ENCODE measurements at places on chromosomes 3 and 15.

- no peak for DNase-seq
These were observed 50.2 kb downstream of the CPN2 start for GRCh38 chr3:194300936-194301335.

- DNase-seq, result no peak
These were observed 56.8 kb downstream of the PHLDB2 start for GRCh38 chr3:111915905-111916304.

DNA sequence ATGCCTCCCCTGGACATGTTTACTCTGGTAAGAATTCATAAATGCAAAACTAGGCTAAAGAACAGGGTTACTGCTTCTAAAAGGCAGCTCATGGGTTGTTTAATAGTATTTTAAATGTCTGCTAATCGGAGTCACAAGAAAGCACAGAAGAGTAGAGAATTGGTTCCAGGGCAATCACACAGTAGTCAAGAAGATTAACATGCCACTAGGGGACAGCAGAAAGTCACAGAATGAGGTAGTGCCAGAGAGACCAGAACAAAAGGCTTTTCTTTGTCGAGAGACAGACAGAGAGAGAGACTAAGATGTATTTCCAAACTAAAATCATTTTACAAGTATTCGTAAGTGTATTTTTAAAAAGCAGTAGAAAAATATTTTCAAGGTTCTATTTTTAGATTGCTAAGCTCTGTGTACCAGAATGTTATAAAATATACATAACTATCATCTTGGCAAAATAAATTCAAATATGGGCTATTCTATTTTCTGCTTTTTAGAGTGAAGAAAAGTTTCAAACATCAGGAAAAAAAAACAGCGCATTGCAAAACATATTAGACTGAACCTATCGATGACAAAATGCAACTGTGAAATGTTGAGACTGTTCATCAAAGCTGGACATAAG is 78.3 kb upstream of the CDIN1 start:
- DNase-seq, result peak; percentile 11

DNA sequence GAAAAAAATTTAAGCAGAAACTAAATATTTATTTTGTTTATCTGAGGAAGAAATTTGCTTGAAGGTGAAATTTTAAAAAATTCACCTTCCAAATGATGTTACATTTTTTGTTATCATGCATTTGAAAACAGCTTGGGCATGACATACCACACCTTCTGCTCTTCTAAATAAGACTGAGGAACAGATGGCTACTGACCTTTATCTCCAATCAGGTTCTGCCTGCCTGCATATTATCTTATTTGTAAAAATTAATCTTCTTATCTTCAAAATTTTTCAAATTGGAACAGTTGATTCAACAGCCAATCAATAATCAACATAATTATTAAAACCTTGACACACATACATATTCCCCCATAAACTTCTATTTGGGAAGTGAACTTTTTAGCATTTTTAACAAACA is 641.8 kb upstream of the ZNF385D start:
- no peak for DNase-seq

GRCh38 chr3:132346841-132347736 is 29.9 kb downstream of the ACP3 start:
- no peak for DNase-seq

DNA sequence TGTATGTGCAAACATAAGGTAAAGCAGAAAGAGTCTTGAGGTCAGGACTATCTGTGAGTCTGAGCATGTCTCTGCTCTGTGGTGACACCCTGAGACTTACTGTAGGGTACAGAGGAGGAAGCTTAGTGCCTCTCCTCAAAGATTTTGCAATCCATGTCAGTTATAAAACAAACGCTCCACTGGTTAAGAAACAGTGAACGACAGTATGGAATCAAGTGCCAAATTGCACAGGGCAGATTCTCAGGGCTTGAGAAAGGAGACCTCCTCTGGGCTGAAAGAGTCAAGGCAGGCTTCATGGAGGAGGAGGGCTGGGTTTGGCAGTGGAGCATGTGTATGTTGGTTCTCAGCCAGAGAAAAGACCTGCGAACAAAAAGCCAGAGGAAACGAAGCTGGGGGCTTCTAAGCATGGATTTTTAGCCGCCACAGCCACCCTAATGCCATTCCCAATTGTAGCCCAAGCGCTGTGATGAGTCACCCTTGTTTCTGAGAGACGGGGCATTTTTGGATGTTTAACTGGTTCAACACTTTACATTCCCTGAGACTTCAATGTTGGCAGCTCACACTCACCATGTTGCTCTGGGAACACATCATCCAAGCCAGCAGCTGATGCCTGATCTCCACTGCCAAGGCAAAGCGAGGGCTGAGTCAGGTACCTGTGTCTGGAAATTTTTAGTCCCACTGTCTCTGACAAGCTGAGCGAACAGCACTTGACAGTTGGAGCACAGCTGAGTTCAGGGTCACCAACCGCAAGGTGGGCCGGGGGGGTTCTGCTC is 3.4 kb upstream of the DGKG start:
- no peak for DNase-seq

DNA sequence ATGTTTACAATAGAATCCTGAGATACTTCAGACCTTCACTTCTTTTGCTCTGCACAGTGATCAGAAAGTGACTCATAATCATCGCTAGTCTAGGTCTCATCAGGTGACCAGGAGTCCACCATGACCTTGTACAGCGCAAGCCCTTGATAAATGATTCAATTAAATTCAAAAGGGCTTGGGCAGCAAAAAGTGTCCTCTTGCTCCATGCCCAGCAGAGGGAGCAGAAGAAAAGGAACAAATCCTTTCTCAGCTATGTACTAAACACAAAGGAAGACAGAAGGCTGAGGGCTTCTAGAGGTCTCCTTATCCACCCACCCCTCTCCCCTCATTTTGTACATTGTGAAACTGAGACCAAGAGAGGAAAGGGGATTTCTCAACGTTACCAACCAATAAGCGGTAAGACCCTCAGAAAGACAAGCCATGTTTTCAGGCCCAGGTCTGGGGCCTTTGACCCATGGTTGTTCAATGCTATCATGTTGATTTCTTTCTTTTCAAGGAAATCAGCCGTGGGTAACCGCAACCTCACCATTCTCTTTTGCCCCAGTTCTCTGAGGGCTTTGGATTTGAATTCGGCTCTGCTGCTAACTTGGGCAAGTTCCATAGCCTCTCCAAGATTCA is 74.8 kb downstream of the AQP9 start:
- no peak for DNase-seq

- no peak for DNase-seq
These were observed 40.2 kb downstream of the DPH6 start for GRCh38 chr15:35505809-35506208.

GRCh38 chr15:91881569-91882297 is 28.2 kb downstream of the SLCO3A1 start:
- DNase-seq, result no peak

- DNase-seq, result no peak
These were observed 16.3 kb downstream of the RGMA start for GRCh38 chr15:93072411-93073394.

GRCh38 chr15:68601206-68602197 is 22.7 kb downstream of the CORO2B start:
- no peak for DNase-seq

DNA sequence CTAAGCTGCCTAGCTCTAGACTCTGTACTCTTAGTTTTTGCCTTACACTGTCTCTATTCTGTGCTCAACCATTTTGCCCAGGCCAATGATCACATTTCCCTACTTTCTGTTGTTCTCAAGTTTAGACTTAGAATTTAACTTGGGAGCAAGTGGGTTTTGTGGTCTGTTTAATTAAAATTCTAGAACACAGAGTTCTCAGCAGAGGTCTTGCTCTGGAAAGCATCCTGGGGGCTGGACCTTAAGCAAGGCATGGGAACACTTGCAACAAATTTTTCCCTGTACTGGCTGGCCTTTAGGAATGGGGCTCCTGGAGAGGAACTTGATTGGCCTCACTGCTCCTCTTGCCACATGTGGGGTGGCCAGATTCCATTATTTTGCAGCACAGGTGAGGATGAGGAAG is 236.3 kb upstream of the LRTM1 start:
- no peak for DNase-seq

DNA sequence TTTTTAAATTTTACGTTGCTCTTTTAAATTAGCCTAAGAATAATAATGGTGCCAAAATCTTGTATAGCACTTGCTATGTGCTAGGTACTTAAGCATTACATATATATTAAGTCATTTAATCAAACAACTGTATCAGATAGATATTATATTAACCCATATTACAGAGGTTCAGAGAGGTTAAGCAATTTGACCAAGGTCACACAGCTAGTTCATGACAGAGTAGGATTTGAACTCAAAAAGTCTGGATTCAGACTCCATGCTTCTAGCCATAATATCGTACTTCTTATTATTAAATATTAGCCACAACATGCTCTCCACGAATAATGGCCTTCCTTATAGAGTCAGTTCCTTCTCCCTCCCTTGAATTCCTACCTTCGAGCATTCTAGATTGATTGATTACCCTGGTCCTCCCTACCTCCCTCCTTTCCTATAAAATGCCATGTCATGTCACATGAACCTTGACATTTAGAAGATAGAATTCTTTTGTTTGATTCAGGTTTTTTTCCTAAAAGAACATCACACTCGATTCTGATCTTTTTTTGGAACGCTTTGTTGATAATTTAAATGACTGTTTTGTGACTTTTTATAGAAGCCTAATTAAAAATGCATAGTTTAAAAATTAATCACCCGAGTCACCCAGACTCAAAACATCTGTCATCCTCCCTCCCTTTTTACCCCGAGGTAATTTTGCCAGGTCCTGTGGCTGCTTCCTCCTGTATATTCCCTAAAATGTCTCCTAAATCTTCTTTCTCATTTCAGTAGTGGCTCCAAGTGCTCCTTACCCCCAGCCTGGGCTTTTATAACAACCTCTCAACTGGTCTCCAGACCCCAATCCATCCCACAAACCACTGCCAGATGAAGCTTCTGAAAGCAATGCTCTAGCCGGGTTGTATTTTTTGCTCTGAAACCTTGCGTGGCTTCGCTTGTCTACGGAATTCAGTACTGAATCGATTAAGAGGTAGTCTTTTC is 8.5 kb upstream of the PSMD6 start:
- DNase-seq, result no peak

GRCh38 chr3:156563900-156564682 is 9.2 kb upstream of the SSR3 start:
- DNase-seq, result no peak

DNA sequence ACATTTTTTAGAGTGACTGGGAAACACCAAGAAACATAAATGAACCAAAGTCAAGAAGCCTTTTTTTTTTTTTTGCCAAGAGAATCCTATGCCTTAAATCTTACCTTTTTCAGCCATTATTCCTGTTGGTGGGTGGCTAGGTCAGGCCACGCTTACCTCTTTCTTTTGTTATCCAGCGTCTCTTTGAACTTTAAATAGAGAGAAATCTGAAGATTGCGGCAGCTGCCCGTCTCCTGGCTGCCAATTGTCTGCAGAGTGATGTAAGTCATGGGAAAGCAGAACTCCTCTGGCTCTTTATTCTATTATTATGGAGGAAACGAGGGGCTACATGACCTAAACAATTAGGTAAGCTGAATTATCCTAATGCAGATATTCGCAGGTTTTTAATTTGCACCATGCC is at the start of gene STRIT1:
Gene STRIT1, minus strand, starts transcription at position 168 of the 400 bp plus-strand sequence.
- DNase-seq, result no peak

DNA sequence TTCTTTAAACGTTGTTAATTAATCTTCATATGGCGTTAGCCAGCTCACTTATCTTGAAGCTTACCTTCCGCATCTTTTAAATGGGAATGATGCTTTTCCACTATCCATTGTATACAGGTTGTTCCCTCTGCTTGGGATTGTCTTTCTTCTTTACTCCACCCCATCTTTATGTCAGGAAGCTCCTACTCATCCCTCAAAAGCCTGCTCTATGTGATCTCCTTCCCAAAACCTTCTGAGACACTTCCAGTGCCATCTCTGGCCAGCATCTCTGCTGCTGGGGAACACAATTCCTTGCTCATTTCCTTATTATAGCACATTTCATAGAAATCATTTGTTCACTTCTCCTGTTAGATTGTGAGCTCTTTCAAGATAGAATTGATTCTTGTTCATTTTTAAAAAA is 4.3 kb downstream of the RASA2 start:
- no peak for DNase-seq

GRCh38 chr3:190830031-190830430 is 32.5 kb downstream of the GMNC start:
- DNase-seq, result no peak

GRCh38 chr15:63874616-63875015 is 40.9 kb upstream of the HERC1 start:
- DNase-seq, result no peak

DNA sequence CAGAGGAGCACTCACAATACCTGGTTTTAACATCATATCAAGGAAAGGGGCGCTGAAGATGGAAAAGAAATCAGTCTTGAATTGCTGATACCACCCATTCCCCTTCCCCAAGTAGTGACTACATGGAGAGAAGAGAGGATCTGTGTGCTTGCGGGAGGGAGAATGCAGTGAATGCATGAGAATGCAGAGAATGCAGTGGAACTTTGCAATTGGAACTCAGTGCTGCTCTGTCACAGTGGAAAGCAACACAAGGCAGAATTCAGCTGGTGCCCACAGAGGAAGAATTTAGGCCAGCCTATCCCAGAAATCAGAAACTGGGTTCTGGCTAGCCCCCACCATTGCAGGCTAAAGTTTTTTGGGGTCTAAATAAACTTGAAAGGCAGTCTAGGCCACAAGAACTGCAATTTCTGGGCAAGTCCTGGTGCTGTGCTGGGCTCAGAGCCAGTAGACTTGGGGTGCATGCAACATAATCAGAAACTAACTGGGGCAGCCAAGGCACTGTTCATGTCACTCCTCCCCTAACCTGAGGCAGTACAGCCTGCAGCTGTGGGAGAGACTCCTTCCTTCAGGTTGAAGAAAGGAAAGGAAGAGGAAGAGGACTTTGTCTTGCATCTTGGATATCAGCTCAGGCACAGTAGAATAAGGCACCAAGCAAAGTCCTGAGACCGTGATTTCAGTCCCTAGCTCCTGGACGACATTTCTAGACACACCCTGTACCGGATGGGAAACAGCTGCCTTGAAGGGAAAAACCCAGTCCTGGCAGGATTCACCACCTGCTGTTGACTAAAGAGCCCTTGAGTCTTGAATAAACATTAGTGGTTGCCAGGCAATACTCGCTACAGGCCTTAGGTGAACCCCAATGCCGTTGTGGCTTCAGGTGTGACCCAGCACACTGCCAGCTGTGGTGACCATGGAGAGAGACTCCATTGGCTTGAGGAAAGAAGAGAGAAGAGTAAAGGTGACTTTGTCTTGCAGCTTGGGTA is 329.3 kb downstream of the TBL1XR1 start:
- DNase-seq, result no peak

DNA sequence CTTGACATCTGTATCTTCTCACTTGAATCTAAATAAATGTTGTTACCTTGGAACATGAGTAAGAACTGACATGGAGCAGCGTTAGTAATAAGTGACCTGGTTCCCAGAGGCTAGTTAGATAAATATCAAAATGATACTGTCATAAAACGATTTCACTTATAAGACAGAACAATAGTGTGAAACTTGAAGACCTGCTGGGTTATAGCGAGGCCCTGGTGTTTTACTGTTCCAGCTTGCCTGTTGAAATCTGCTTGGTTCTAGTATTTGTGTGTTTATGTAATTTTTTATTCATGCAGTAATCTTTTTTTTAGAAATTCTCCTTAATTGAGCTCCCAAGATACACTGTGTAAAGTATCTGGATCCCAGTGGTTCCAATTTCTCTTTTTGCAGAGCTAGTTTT is 129.4 kb downstream of the CACNA2D3 start:
- DNase-seq, result no peak

GRCh38 chr15:81914734-81915256 is 131.0 kb downstream of the MEX3B start:
- no peak for DNase-seq

GRCh38 chr3:45950131-45950530 is 6.9 kb downstream of the CXCR6 start:
- DNase-seq, result no peak
